Activated T-cell treated with anti-CD3 and anti-CD28 coated beads, Interleukin-2, amount 50 U/mL, for 48 hours (primary cell): ENCODE measurements at places on chromosomes 4 and X.

DNA sequence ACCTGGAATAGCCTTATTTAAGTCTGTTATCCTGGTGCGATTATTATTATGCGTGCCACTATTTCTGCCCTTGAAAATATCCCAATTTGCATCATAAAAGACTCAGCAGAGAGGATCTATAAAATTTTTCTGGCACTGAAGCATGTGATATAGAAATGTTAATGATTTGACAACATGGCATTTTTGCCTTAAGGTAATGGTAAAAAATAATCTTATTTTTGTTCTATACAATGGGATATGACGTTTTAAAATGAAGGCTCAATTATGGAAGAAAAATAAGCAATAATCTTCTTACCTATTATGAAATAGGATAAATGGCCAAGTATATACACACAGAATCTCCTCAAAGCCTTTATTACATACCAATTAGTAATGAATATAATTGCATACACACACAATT, 113.5 kb downstream of the PDGFC start:
- no peak for DNase-seq

DNA sequence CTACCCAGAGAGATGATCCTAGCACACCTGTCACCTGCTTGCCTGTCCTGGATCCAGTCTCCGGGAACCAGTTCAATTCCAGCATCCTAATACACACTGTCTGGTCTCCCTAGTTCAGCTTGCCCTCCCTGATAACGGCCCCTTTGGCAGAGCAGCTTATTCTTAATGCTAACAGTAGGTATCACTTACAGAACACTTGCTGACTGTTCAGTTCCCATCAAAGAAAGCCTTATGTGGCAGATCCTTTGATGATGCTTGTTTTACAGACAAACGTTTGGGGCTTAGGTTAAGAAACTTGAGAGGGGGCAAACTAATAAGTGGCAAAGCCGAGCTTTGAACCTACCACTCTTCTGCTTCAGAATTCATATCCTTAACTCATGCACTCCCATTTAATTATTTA, 890 bp downstream of the RASSF6 start:
- no peak for DNase-seq

- no peak for DNase-seq
Observed at GRCh38 chr4:136927172-136927571, 605.1 kb downstream of the PCDH18 start.

- DNase-seq = no peak
Observed at GRCh38 chrX:4830880-4831557, 1117.6 kb upstream of the PRKX start.
